ENCODE measurements at places on chromosomes 6 and 20.
A peak's percentile ranks its signal among the peaks of the same experiment; 100 is the strongest.

GRCh38 chr6:83429857-83430610 is 817 bp downstream of the ME1 start:
- DNase-seq: peak; percentile 25

DNA sequence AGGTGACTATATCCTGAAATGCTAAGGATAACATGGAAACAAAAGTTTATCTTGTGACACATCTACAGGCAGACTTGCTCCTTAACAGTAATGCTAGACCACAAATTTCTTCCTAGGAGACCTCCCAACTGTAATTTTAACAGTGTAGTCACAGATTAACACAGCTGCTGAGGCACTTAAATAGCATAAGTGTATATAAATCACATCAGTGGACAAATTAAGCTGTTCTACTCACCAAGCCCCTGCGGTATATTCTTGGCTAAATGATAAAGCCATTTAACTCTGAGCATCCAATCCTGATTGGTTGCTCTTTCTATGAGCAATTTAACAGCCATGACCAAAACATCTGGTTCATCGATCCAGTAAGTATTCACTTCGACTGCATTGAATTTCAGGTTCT is 73.3 kb upstream of the LYRM2 start:
- DNase-seq: no peak

GRCh38 chr6:111173946-111174345 is 86.6 kb downstream of the SLC16A10 start:
- no peak for DNase-seq

GRCh38 chr6:16339265-16339587 is 100.8 kb downstream of the GMPR start:
- DNase-seq: no peak

GRCh38 chr6:106101466-106101865 is 15.3 kb downstream of the PRDM1 start:
- DNase-seq: no peak

- DNase-seq: no peak
Observed at GRCh38 chr6:151101161-151101815, 138.5 kb upstream of the AKAP12 start.

- no peak for DNase-seq
Observed at GRCh38 chr6:71498638-71499037, 210.0 kb downstream of the OGFRL1 start.

GRCh38 chr20:63976980-63977738 is 2.3 kb downstream of the SAMD10 start:
- DNase-seq: no peak

DNA sequence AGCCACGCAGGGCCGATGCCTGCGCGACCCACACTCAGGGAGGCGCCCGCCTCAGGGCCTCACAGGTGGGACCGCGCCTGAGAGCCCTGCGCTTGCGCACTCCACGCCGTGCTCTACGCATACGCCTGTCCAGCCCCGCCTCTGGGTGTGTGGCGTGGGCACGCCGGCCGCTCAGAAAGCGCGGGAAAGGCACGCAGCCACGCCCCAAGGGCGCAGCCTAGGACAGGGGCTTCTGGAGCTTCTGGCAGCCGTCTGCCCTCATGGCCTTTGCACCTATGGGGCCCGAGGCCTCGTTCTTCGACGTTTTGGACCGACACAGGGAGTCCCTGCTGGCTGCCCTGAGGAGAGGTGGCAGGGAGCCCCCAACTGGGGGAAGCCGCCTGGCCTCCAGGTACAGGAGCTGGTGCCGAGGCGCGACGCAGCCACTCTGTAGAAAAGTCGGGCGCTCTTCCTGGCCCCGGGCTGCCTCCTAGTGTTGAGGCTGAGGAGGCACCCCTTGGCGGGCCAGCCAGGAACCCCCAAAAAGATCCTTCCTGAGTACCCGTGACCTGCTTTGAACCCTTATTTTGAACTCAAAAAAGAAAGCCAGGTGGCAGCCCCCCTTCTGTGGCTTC is at the start of gene SPO11:
Gene SPO11, plus strand, starts transcription at position 196 of the 614 bp plus-strand sequence. Its CDS starts 65 bp downstream, at position 261.
- DNase-seq: no peak

DNA sequence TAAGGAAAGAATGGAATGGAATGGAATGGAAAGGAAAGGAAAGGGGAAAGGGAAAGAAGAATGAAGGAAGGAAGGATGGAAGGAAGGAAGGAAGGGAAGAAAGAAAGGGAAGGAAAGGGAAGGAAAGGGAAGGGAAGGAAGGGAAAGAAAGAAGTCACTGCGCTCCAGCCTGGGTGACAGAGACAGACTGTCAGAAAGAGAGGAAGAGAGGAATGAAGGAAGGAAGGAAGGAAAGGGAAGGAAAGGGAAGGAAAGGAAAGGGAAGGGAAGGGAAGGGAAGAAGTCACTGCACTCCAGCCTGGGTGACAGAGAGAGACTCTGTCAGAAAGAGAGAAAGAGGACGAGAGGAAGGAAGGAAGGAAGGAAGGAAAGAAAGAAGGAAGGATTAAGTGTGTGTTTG is 221.2 kb upstream of the LAMP5 start:
- no peak for DNase-seq

GRCh38 chr20:57587989-57588377 is 27.1 kb downstream of the PCK1 start:
- DNase-seq: no peak

GRCh38 chr6:44917430-44917829 is 410.7 kb upstream of the RUNX2 start:
- DNase-seq: no peak

GRCh38 chr20:49854190-49854875 is 41.7 kb downstream of the SLC9A8 start:
- no peak for DNase-seq

DNA sequence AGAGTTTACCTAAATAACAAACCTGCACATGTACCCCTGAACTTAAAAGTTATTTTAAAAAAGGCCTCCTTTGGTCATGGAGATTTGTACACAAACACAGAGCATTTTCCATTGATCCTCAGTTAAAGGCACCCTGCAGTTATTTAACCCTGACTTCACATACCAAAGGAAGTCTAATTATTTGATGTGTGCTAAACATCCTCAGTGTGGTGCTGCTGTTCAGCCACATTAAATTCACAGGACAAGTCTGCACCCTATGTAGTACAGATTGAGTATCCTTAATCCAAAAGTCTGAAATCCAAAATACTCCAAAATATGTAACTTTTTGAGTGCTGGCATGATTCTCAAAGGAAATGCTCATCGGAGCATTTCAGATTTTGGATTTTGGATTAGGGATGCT is 21.4 kb downstream of the KCNQ5 start:
- DNase-seq: no peak

DNA sequence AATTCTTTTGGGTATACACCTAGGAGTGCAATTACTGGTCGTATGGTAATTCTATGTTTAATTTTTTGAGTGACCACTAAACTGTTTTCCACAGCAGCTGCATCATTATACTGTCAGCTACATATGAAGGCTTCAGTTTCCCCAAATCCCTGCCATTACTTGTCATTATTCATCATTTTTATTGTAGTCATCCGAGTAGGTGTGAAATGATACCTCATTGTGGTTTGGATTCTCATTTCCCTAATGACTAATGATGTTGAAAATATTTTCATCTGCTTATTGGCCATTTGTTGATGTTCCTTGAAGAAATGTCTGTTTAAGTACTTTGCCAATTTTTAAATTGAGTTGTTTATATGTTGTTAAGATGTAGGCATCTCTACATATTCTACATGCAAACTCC is 633.6 kb upstream of the IMPG1 start:
- no peak for DNase-seq

DNA sequence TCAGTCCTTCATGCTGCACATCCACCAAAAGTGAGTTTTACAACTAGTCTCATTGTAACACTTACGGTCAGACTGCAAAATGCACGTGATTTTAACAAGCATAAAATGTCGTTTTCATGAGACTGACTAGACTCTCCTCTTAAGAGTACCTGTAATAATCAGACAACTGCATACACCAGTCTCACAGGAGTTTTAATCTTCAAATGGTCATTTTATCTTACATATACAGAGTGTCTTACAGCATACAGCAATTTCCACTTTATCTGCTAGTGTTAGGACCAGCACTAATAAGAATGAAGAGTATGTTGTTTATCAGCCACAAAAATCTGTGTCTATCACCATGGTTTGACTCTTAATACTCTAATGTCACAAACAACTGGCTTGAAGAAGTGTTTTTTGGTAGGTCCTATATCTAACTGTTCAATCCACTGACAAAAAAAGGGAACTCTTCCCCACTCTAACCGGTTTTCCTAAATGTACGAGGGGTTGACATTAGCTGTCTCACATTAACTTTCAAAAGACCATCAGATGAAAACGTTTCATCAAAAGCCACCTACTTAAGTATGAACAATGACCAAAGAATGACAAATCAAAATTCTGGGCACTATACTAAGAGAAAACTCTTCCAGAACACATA is 1.5 kb upstream of the ASF1A start:
- DNase-seq: no peak

DNA sequence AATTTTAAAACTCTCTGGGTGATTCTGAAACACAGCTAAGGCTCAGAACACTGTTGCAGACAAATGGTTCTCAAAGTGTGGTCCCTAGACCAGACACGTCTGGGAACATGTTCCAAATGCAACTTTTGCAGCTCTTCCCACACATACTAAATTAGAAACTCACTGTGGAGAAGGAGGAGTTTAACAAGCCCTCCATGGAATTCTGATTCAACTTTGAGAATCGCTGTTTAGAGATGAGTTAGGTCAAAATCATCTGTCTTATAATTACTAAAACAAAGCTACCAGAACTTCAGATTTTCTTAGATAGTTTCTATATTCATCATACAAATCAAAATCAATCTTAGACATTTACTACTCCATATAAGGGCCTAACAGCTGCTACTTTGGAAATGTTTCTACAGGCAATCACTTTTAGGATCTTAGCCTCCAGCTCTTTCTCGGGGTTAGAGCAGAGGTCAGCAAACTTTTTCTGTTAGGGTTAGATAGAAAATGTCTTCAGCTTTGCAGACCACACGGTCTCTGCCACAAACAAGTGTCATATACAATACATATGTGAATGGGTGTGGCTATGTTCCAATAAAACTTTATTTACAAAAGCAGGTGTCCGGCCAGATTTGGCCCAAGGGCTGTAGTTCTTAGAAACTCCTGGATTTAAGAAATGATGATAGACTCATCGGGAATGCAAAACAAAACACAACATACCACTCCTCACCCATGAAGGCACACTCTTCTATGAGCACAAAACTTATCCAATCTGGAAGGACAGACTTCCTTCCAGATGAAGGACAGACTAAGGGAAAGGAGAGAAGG is 50.0 kb upstream of the ARHGAP18 start:
- DNase-seq: no peak

DNA sequence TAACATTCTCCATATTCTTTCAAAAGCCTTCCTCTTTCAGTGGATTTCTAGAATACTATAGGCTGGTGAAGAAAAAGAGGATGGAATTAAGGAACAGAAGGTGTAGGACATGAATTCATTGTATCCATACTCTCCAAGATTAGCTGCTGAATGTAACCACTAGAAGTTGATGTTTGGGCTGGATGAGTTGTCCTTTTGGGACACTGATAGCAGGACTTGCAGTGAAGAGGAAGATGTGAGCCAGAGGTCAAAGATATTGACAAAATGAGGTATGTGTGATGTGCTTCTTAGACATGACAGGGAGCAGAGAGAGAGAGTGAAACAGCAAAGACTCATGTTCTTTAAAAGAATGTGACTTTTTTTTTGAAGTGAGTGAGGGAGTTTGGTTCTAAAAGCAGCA is 134.3 kb upstream of the MAN1A1 start:
- no peak for DNase-seq

Measured in urothelium cell line (cell line).